ENCODE measurements at places on chromosomes 4 and X.
A peak's percentile ranks its signal among the peaks of the same experiment; 100 is the strongest.

DNA sequence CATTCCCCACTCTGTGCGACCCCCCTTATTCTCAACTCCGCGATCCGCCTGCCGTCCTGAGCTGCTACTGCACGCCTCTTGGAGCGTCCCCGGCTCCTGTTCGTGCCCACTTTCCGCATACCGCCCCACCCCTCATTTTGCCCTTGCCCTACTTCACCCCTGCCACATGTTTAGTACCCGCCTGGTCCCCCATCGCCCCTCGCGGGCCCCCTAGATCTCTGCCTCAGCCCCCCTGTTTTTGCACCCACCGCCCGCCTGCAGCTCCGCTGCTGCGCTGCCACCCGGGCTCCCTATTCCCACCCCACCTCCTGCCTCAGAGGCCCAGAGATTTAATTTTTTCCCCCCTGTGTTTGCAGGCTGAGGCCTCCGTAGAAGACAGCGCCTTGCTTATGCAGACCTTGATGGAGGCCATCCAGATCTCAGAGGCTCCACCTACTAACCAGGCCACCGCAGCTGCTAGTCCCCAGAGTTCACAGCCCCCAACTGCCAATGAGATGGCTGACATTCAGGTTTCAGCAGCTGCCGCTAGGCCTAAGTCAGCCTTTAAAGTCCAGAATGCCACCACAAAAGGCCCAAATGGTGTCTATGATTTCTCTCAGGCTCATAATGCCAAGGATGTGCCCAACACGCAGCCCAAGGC lies 1.4 kb downstream of the MAGED1 start:
- no peak for DNase-seq

GRCh38 chrX:19188566-19188965 lies 66.3 kb upstream of the ADGRG2 start:
- no peak for DNase-seq

- DNase-seq, result peak; percentile 70
These were observed 3.5 kb downstream of the HUWE1 start for GRCh38 chrX:53682885-53683555.

DNA sequence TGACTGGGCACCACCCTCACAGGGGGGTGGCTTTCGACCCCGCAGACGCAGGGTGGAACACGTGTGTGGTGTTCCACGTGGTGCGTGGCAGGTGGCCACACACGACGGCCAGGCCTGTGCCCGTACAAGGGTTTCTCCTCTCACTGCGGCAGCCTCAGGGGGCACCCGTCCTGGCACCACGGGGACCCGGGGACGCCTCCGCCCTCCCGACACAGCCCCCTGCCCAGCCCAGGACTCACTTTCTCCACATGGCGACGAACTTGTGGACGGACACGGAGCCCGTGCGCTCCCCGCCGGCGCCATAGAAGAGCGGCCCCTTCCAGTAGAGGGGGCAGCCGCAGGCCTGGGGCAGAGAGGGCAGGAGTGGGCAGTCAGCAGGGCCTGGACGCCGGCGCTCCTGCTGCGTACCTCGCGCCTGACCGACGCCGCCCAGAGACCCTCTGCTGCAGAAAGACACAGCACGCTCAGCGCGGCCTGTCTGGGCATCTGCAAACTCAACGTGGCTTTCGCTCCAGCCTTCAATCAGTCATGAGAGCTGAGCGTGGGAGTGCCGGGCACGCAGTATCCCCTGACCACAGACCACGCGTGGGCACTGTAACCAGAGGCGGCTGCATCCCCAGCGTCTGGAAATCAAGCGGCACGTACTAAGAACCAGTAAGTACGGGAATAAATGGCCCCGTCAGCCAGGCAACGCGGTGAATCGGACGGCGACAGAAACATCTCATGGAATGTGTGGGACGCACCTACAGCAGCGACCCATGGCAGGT lies 28.9 kb upstream of the GTPBP6 start:
- DNase-seq, result no peak

DNA sequence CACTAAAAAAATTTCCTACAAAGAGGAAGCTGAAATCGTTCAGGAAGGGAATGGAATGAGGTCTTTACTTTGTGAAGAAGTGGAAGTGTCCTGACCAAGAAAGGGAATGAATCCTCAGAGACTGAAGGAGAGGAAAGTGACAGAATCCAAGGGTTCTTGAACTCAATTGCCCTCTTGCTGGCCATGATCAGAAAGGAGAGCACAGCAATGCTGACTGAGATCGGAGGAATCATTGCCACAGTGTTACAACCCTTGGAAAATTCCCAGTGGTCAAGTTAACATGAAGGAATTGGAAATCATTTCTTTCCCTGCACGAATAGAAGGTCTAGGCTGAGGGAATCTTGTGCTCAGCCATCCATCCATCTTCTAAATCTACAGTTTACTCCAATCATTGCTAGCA lies 190.0 kb upstream of the NEIL3 start:
- DNase-seq, result no peak

- no peak for DNase-seq
These were observed 117.6 kb downstream of the ANKRD50 start for GRCh38 chr4:124594945-124595344.

DNA sequence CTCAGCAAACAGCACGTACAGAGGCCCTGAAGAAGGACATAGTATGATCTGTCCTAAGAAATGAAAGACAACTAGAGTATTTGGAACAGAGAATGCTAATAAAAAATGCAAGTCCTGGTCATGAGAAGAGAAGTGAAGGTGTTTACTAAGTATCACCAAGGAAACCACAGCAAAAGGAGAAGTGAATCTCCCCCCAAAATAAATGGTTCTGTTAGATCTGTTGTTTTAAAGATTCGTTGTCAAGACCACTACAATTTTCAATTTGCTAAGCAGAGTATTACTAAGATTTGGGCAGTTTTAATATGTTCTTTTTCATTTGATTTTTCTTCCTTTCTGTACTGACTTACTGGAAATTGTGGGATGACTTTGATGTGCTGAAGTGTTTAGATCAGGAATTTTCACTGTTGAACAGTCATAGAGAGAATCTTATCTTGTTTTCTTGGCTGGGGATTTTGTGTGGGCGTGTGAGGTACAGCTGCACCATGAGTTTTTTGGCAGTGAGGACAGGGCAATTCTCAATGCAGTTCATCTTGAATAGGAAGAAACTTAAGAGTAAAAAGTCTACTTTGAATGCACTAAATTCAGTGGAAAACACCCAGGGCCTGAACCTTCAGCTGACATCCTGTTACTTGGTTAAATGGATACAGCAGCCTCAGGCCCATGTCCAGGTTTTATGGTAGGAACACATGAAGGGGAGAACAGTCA lies 132.2 kb downstream of the STIM2 start:
- peak; percentile 87 for DNase-seq

GRCh38 chr4:26861434-26862186 lies 969 bp downstream of the STIM2 start:
- peak; percentile 58 for DNase-seq

- no peak for DNase-seq
These were observed 5.2 kb downstream of the TFE3 start for GRCh38 chrX:49037883-49038475.

- DNase-seq, result no peak
These were observed 50.5 kb upstream of the PAGE1 start for GRCh38 chrX:49746306-49746705.

- no peak for DNase-seq
These were observed 33.9 kb upstream of the SLC7A11 start for GRCh38 chr4:138275963-138276621.

DNA sequence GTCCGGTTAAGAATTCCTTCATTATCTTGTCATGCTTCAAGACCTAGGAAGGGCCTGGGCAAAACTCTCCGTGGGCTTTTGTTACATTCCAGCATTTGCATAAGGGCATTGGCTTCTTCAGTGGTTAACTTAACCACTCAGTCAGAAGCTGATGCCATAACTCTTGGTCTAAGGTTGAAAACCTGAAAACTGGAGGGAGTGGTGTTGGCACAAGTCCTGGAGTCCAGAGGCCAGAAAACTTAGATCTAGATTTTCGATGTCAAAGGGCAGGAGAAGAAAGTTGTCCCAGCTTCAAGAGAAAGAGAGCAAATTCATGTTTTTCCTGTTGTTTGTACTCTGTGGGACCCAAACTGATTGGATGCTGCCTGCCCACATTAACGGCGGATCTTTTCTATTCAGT lies 86.6 kb upstream of the GC start:
- no peak for DNase-seq

GRCh38 chr4:108559068-108559793 lies 61.1 kb upstream of the RPL34 start:
- peak; percentile 13 for DNase-seq

DNA sequence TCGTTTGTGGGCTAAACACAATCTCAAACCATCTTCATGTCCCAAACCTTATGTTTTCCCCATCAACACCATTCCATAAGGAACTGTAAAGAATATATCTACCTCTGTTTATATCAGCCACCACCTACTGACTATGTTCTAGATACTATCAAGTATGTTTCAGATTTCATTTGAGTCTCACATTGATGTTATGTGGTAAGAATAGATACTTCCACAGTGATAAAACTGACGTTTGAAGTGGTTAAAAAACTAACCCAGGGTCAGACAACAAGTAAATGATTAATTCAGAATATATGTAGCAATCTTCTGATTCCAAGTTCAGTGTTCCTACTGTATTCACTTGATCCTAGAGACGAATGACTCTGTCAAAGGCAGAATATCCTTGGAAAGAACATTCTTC lies 156.8 kb upstream of the RASGEF1B start:
- no peak for DNase-seq

DNA sequence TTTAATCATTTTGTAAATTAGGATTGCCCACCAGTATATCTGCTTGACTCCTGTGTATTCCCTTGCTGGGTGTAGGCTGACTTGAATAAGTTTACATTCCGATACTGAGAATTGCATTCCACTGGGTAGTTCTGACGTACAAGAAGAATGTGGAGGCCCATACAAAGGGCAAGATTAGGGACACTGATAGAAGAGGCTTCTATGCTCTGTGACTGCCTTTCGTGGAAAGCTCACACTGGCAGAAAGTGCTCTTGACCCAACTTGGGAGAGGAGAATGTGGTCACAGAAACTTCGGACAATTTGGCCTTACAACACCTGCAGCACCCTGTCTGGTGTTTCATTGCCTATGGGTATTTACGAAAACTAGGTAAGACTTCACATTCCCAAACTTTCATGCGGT lies 126.3 kb downstream of the RAPGEF2 start:
- peak; percentile 62 for DNase-seq
